Kidney epithelial cell (primary cell): ENCODE measurements at places on chromosomes 3 and 15.

- no peak for DNase-seq
These were observed 295.0 kb downstream of the LRTM1 start for GRCh38 chr3:54632834-54633233.

- DNase-seq: no peak
These were observed 13.6 kb upstream of the CLDN11 start for GRCh38 chr3:170405101-170405500.

DNA sequence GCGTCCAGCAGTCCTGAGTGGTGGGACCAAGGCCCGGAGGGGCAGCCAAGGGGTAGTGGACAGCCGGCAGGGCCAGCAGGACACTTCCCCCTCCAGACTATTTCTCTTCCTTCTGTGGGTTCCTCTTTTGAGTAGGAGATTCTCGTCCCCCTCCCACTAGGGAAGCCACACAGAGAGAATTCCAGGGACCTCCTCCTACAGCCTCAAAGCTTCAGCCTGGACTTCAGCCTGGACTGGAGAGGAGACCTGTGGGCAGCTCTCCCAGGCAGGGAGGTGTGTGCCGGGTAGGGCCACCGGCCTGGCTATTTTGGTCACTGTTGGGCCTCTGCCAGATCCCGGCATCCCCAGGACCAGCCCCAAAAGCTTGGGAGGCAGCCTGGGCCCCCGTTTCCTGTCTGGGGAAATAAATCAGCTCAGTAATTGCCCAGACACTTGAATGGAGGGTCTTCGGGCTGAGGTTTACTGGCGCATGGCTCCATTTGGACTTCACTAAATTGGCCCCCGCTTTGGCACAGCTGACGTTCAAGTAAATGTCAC lies 1.3 kb downstream of the SLC6A6 start:
- no peak for DNase-seq

DNA sequence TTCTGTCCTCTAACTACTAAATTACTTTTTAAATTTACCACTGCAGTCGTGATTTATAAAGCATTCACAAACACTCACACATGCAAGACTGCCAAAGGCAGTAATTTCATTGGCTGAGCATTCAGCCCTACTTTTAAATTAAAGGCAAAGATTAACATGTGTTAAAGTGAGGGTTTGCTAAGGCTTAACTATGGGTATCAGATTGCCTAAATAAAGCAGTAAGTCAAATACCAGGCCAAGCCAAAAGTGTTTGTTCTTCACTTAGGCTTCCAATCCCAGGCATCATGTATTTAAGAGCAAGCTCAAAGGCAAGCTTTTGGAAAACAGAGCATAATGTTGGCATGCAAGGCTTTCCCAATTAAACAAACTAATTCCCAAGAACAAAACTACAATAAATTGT lies 187.3 kb downstream of the SUCNR1 start:
- no peak for DNase-seq

DNA sequence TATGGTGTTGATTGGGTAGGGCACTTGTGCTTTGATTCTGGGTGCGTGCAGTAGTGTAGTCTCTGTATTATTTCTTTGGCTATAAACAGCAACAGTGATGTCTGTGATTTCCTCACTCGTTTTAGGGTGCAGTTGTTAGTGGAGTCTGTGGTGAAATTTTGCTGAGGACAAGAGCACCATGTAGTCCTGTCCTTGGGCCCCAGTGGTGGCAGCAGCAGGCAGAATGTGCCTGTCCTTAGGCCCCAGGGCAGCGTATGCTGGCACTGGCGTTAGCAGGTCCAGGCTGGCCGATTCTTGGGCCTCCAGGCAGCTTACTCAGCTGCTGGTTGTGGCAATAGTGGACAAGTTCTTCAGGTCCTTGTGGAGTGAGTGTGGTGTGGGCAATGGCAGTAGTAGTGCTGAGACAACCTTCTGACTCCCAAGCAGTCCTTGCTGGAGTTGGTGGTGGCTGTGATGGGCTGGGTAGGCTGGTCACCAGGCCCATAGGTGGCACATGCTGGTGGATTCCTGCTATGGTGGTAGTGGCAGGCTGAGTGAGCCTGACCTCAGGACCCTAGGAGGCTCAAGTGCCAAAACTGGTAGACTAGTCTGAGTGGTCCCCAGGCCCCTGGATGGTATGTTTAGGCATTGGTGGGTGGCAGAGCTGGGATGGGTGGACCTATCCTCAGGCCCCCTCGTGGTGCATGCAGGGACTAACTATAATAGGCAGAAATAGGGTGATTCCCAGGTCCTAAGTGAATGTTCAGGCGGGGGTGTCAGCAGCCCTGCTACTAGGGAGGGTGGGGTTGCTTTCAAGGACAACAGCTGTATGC lies 56.3 kb downstream of the TNFAIP8L3 start:
- no peak for DNase-seq

GRCh38 chr3:141303481-141304223 lies 64.7 kb upstream of the ZBTB38 start:
- DNase-seq: no peak
